Endothelial cell of umbilical vein (primary cell): ENCODE measurements at places on chromosomes 5 and 9. TPM values are rescaled to one million over a fixed set of nuclear protein-coding genes. Genes with fewer than 3 reads are reported as not detected.

Gene BTNL8
- total RNA-seq, result not detected in 2 replicates

Gene CACFD1
- 9.7 and 9.8 TPM in 2 replicates for total RNA-seq

GRCh38 chr9:120740132-120740531 is 25.9 kb upstream of the MEGF9 start:
- peak; percentile 51 for DNase-seq

Gene LYRM7
- 5.5 and 7.5 TPM in 2 replicates for total RNA-seq

GRCh38 chr5:115898656-115899055 is 56.9 kb downstream of the AP3S1 start:
- DNase-seq, result no peak

GRCh38 chr9:68505681-68506409 is 34.8 kb downstream of the TMEM252 start:
- no peak for DNase-seq

Gene LEAP2
- 0.40 and 0.99 TPM in 2 replicates for total RNA-seq

Gene CNTNAP3
- total RNA-seq, result 19.4 and 24.7 TPM in 2 replicates

GRCh38 chr5:128358826-128359225 is 179.2 kb downstream of the FBN2 start:
- DNase-seq, result no peak

Gene SHISAL2B
- total RNA-seq, result not detected in 2 replicates

GRCh38 chr9:72025906-72026305 is 34.5 kb downstream of the C9orf57 start:
- no peak for DNase-seq

Gene PCDHA2
- total RNA-seq, result not detected in 2 replicates

DNA sequence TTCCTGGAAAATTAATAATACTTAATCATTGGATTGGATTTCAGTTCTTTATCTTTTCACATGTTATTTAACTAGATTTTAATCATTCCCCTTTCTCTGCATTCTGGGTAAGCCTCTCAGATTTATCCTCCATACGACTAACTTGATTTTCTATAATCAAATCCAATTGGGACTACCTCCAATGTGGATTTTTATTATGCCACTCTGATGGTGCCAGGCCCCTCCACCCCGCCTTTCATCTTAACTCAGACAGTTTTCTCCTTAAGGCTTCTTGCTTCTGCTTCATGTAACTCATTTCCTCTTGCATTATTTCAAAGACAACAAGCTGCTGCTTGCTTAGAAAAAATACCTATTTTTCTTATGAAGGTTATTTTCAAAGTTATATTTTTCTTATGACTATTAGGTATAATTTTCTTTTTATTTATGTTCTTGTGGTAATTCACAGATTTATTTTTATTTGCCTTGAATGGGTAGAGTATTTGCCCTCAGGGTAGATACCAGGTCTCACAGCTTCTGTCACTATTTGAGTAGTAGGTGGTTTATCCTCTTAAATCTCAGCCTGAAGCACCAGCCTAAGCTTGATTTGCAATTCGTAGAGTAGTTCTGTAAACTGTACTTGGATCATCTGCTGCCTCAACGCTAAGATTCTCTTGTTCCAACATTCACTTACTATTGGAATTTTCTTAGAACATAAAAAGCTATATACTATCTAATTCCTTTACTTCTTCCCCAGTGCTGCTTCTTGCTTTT is 659.0 kb upstream of the ARRDC3 start:
- DNase-seq, result no peak

Gene APC
- total RNA-seq, result 39.6 and 42.0 TPM in 2 replicates
